Inflammatory macrophage treated with lipopolysaccharide for 1 hour (primary cell): ENCODE measurements at places on chromosomes 4 and X.

DNA sequence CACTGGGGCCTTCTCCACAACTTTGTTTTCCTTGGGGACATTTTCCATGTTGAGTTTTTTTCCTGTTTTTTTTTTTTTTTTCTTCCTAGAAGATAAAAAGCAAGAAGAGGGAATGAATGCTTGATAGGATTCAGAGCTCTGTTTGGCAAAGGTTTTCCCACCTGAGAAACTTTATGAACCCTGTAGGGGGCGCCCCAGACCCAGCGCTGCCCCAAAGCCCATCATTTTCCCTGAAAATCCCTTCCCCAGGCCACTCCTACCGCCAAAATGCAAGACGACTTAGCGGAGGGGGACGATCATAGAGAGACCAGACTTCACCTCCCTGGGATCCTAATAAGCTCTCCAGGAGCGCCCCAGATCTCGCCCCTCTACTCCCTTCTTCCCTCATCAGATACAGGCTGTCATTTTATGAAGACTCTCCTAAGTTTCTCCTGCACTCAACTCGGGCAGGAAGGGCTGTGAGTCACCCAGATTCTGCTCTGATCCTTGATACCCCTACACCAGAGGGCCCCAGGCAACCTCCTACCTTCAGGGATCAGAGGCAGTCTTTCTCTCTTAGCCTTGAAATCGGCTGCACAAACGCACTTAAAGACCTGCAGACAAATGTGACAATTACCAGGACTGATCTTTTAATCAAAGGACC, 1.4 kb downstream of the BEX5 start:
- DNase-seq: no peak

DNA sequence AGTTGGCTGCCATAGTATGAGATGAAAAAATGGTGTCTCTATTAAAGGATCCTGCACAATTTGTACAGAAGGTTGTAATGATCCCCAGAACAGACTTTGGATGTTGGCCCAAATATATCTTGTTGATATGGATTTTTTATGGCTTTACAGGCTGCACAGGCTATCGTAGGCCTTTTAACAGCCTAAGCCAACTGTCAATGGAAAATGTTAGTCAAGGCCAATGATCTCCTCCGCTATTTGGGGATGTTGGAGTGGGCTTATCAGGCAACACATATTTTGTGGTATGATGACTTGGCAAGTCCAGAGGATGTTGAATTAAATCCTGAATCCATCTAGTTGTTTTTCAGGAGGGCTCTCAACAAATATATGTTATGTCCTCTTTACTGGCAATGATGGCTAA, 42.1 kb downstream of the ZCCHC13 start:
- DNase-seq: no peak

- DNase-seq: no peak
Observed at GRCh38 chr4:107618656-107619055, 101.4 kb downstream of the PAPSS1 start.

DNA sequence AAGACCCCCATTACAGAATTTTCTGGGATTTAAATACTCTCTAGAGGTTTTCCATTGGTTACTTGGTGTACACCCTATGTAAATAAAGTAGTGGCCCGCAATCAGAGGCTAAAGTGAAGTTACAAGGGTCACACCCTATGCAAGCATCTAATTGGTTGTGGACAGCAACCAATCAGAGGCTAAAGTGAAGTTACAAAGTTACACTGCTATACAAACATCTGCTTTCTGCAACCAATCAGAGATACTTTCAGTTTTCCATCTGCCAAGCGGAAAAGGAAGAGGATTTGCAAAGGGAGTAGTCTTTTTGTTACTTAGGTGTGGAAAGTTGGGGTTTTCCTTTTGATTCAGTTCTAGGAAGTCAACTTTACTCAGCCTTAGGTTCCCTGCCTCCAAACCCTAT, 2.0 kb upstream of the ATRX start:
- peak; percentile 89 for DNase-seq

DNA sequence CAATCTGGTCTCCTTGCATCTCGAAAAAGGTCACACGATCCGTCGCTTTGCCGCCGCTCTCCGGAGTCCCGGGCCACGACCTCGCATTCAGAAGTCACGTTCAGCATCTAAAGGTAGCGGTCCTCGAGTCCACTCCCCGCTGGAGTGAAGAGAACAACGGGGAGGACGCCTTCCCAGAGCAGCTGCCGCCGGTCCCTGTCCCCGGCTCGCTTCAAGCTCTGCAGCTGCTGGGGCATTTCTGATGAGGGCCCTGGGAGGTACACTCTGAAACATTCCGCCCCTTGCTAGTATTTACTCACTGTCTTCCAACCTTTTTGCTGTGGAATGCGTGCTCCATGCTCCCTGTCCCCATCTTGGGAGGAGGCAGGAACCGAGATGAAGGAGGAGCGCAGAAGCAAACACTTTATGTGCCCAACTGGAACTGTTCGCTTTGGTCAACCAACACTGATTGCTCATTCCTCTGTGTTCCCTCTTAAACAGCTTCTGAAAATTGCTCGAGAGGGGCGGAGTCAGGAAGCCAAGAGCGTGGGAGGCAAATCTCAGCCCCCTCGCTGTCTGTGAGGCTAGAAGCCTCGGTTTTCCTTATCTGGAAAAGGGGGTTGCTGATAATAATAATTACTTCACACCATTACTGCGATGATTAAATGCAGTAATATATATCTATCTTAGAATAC, 6.4 kb upstream of the VAMP7 start:
- DNase-seq: no peak

GRCh38 chr4:153204247-153204671, at the start of gene TRIM2:
Gene TRIM2 (plus strand): TSS chr4:153204443. CDS start chr4:153204531, 88 bp downstream.
- no peak for DNase-seq

DNA sequence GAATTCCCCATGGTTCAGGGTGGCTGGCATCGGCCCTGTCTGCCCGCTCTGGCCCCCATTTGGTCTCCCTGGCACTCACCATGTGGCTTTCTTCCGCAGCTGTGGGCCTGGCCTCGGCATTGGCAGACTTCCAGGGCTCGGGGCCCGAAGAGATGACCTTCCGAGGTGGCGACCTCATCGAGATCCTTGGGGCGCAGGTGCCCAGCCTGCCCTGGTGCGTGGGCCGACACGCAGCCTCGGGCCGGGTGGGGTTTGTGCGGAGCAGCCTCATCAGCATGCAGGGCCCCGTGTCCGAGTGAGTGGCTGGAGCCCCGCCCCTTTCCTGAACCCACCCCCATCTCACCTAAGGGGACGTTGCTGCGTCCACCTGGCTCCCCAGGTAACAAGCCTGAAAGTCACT, 20.1 kb downstream of the SH3TC1 start:
- DNase-seq: no peak

DNA sequence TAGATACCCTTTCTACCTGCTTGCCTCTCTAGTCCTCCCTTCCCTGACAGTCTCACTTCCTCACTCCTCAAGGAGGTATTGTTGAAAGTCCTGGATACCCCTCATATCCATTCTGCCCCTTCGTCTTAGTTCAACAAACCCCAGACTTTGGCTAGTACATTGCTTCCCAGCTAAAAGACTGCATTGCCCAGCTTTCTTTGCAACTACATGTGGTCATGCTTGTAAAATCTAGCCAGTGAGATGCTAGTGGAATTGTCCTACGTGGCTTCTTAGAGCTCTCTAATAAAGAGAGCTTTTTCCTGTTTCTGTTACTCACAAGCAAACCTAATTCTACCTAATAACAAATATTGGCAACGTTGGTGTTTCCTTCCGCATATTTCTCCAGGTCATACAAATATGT, 237.9 kb upstream of the PSAPL1 start:
- no peak for DNase-seq

GRCh38 chr4:40423735-40424134, 88.6 kb downstream of the CHRNA9 start:
- no peak for DNase-seq

DNA sequence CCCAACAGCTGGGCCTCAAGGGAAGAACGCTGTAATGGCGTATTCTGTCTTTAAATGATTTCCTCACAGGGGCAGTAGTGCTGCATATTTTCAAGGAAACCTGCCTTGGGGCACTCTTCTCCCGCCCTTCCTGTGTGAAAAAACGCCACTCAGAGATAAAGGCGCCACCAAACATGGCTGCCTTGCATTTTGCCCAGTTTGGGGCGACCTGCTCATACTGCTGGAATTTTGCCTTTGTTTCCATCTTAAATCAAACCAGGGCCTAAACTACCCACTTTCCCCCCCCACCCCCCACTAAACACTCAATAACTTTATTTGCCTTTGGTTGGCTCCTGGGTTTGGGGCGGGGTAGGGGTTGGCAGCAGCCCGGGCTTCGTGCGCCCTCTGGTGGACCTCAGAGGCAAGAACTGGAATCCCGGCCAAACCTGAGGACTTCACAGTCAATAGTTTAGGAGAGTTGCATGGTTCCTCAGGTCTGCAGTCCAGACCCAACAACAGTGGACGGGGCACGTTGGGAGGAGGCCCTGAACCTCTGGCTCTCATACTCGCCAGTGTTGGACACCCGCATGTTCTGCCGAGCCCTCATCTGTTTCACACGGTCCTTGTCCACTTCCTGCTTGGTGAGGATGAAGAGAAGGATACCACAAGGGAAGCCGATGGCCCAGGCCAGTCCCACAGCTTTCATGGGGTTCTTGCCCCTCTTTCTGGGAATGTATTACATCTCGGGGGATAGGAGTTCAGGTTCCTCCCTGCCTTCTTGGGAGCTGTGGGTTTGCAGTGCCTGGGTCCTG, 220.1 kb upstream of the STK26 start:
- peak; percentile 12 for DNase-seq

DNA sequence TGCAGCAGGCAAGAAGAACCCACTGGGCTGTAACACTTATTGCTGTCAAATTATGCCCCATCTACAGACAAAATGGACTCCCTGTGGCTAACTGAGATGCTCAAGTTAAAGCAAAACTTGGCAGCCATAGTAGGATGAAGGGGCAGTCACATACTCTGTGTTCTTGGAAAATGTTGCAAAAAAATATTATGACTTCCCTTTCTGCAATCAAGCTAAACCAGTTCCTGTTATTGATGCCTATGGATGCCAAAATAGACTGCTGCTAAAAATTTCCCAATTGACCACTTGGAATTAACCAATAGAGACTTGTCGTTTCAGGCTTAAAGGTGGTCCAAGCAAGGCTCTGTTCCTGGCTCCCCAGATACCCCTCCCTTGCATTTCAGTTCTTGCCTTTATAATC, 49.5 kb downstream of the IQCM start:
- no peak for DNase-seq

GRCh38 chr4:119246177-119246733, 33.7 kb downstream of the USP53 start:
- no peak for DNase-seq

GRCh38 chr4:122762520-122762919, 30.0 kb downstream of the BBS12 start:
- no peak for DNase-seq

- no peak for DNase-seq
Observed at GRCh38 chrX:12058087-12058486, 80.2 kb upstream of the FRMPD4 start.

DNA sequence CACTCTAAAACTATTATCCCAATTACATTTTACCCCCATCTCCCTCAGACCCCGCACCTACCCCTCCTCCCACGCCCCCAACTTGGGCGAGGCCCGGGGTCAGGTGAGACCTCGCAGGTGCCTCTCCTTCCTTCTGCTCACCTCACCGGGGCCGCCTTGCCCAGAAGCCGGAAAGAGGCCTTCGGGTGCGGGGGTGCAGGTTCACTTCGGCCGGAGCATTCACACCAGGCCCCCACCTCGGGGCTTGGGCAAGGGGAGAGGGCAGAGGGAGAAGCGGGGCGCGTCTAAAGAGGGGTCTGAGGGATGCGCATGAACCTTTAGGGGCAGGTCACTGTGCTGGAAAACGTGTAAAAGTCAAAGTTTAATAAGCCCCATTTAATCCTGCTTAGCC, 427 bp downstream of the ZNF182 start:
- DNase-seq: no peak

DNA sequence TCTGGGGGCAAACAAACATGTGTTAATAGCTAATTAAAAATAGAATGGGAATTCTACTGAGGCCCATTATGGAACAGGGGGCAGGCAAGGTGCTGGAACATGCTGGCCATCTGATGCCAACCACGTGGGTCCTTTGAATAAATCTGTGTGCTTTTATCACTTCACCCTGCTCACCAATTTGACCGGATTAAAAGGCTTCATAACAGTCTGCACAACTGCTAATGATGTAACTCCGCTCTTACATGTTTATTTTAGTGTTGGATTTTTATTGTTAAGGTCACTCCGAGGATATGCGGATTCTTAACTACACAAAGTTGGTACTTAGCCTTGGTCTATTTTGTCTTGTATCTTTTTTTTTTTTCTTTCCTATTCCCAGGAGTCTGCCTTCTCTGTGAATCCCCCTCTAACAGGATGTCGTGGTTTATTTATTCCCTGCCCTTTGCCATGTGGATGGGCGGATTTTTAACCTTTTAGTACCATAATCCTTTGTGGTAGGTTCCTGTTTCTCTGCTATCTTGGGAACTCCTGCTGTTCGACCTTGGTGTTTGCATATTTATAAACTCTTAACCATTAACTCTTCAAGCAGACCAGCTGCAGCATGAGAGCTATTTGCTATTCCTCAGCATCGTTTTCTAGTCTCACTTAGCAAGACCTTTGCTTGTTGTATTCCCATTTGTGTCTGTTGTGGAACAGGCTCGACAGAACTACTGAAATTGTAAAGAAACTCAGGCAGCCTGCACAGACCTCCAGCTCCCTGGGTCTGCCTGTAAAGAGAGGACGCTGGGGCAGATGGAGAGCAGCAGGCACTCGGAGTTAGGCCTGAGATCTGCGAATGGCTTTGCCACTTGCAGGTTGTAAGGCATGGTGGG, 38.0 kb downstream of the TRIM2 start:
- DNase-seq: no peak

DNA sequence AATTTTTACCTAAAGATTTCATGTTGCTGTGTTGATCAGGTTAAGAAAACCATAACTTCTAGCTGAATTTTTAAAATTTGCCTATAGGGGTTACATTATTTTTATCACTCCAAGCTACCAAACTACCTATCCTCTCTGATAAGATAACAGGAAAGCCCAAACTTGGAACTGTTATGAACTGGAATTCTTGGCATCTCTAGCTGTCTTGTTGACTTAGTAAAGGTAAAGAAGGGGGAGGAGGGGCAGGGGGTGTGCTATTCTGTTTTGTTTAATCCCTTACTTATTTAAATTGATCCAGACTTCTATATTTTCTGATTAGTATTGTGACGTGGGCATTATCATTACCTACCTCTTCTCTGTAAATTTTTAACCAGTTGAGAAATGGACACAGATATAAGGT, 54.7 kb downstream of the SLAIN2 start:
- DNase-seq: no peak

DNA sequence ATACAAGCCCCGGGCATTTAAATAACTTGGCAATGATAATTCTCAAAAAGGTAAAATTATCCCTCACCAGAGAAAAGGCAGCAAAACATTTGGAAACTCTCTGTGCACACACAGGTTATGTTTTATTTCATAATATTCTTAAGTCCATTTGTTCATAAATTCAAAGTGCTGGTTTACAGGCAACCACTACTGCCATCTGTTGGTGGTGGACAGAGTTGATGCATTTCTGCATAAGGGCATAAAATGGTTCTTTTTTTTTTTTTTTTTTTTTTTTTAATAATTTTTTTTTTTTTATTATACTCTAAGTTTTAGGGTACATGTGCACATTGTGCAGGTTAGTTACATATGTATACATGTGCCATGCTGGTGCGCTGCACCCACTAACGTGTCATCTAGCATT, 31.5 kb upstream of the IL21 start:
- DNase-seq: peak; percentile 34

- no peak for DNase-seq
Observed at GRCh38 chrX:375181-376036, 11.3 kb downstream of the PPP2R3B start.

- DNase-seq: no peak
Observed at GRCh38 chr4:116501954-116502353, 583.4 kb downstream of the TRAM1L1 start.
